Naive thymus-derived CD4-positive, alpha-beta T cell (primary cell): ENCODE measurements at places on chromosomes 11 and 22.

DNA sequence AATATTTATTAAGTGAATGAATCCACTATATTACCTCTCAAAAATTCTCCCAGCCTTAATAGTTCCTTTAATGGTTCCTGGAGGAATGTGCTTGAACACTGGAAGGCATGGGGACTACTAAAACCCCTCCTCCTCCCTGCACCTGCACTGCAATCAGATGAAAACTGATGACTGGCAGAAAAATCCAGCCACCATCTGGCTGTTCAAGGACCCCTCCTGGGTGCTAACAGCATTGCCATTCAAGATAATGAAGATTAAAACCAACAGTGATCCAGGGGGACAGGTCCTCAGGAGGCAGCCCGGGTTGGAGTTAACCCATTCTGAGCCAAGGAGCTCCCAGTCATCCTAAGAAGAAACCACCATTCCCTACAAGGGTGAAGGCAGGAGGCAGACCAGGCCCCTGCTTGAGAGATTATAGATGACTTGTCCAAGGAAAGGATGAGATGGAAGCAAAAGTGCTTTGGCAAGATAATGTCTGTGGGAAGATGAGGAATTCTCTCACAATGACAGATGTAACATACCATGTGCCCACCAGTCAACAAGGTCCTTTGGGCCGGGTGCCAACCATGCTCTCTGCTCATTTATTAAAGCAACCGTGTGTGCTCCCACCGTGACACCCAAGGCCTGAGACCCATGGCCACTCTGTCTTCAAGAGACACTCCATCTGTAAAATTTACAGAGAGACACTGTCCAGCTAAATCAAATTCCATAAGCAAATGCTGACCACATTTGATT, 90.6 kb downstream of the LARGE1 start:
- DNase-seq: no peak

DNA sequence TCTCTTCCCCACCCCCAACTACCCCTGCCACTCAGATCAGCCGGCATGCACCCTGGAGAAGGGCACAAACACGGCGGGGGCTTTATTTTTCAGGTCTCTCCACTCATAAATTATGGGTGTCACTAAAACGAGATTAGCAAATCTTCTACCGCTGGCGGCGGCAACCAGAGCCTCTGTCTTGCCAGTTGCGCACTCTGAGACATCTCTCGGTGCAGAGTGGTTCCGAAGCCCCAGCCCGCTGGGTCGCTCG, 125.3 kb upstream of the C11orf58 start:
- DNase-seq: no peak

GRCh38 chr11:7348432-7349304, 97.0 kb downstream of the SYT9 start:
- no peak for DNase-seq

DNA sequence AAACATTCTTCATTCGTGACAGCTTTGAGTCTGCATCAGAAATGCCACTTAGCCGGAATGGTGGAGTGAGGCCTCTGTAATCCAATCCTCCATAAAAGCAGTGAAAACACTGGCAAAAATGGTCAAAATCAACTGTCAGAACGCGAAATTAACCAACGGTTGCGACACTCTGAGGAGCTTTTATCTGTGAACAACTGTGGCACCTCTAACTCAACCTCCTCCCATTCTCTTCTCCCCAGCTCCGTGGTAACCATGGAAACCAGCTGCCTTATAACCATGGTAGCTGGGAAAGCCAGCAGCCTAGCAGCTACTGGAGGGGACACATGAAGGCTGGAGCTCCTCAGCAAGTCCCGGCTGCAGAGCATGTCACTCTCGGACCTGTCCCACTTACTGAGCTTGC, 20.3 kb downstream of the AP2A2 start:
- no peak for DNase-seq

- no peak for DNase-seq
These were observed 203.1 kb downstream of the RAB38 start for GRCh38 chr11:87972133-87972532.

DNA sequence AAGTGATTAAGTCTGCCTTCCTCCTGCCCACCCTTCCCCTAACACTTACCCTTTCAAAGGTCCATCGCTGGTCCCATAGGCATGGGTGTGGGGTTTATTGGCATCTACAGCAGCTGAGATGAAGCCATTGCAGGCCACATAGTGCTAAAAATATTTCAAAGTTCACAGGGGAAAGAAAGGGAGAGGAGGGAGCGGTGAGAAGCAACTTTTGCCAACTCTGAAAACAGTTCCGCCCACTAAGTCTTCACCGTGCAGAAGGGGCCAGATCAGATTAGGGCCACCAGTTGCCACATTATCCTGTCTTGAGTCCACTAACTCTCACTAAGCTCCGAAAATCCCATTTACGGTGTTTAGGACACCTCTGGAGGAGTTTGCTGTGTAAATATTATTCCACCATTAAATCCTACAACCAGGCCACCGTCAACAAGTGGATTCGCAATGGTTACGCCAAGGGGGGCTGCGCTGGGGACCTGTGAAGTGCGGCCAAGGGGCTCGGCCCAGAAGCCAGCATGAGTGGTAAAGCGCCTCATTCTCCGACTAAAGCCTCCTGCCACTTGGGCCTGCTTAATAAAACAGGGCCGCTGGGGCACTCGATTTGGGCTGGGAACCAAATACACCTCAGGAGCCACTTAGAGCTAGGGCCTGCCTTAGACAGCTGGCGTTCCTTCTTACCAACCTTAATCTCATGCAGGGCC, 534.9 kb downstream of the MIAT start:
- DNase-seq: no peak

- no peak for DNase-seq
These were observed 21.1 kb downstream of the ASCC2 start for GRCh38 chr22:29816980-29817379.

DNA sequence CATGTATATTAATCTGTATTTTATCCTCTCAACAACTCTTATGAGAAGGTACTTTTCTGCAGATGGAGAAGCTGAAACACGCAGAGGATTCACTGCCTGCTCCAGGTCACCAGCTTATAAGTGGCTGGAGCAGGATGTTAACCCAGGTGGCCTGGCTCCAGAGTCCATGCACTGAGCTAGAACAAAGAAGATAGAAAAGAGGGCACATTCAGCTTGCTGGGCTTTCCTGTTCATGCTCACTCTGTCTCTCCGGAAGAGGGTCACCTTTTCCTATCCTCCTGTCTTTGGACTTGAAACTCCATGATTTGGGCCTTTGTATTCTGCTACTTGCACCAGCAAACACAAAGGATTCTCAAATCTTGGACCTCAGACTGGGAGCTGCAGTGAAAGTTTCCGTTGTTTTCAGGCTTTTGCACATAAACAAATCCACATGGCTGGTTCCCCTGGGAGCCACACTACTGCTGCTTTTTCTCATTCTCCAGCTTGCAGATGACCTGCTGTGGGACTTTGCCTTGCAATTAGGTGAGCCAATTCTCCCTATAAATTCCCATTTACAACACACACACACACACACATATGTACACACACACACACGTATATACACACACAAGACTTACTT, 117.3 kb upstream of the GRK3 start:
- DNase-seq: no peak
